Astrocyte (in vitro differentiated cells and primary cell): ENCODE measurements at places on chromosomes 2 and 18.

DNA sequence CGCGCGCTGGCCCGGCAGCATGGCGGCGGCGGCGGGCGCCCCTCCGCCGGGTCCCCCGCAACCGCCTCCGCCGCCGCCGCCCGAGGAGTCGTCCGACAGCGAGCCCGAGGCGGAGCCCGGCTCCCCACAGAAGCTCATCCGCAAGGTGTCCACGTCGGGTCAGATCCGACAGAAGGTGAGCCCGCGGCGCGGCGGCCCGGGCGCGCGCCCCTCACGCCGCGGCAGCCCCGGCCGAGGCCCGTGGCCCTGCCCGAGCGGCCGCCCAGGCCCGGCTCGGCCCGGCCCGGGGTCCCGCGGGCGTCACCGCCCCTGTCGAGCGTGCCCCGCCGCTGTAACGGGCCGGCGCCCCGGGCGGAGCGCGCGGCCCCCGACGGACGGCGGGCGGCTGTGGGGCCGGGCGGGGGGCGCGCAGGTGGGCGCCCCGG, 218 bp downstream of the DGKD start:
- DNase-seq = no peak

DNA sequence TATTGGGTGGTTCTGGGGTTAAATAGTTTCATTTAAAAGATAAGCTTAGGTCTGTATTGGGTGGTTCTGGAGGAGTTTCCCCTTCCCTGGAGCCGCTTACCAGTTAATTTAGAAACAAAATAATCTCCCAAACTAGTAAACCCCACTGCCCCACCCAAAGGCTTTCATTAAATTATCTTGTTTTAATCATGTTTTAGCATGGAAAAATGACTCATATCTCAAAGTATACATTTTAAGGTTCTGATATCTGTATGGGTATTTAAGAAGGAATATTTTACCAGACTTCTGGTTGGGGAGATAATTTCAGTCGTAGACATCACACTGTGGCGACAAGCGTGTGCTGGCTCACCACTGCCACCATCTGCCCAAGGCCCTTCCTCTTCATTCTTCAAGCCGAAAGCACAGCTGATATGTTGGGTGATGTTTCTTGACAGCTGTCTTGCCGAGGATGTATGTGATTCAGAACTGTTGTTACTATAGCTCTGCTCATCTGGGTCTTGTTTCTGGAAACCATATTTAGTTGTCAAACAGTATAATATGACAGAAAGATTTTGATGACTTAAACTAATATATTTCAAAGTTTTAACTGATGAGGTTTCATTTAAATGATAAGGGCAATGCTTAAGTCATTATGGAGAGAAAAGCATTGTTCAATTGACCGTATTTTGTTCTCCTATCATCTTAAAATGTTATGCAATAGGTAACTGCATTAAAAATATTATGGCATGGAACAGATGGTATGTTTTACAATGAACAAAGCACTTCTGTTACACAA, 5.1 kb downstream of the FIGLA start:
- peak; percentile 16 for DNase-seq

GRCh38 chr2:181104512-181105115, 124.2 kb downstream of the UBE2E3 start:
- DNase-seq = peak; percentile 41

GRCh38 chr2:151087377-151087776, 174.3 kb downstream of the RBM43 start:
- no peak for DNase-seq

GRCh38 chr2:147420517-147420916, 424.3 kb upstream of the ACVR2A start:
- DNase-seq = no peak

DNA sequence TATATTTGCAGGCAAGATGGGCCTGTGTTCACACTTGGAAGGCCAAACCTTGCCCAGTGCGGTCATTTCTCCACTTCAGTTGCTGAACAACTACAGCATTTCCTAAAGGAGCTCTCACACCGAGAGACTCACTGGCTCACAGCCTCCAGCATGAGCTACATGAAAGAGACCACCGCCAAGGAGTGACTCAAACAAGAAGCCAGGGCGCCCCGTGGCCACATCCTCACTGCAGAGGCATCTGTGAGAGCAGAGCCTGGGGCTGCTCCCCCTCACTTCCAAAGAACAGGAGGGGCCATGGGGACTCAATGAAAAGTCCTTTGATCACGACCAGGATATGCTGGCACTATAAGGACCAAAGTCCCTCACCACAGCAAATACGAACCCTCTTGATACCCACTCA, 50.0 kb downstream of the TMEM163 start:
- DNase-seq = peak; percentile 75

- DNase-seq = no peak
These were observed 102.3 kb upstream of the RFX8 start for GRCh38 chr2:101577173-101577572.

DNA sequence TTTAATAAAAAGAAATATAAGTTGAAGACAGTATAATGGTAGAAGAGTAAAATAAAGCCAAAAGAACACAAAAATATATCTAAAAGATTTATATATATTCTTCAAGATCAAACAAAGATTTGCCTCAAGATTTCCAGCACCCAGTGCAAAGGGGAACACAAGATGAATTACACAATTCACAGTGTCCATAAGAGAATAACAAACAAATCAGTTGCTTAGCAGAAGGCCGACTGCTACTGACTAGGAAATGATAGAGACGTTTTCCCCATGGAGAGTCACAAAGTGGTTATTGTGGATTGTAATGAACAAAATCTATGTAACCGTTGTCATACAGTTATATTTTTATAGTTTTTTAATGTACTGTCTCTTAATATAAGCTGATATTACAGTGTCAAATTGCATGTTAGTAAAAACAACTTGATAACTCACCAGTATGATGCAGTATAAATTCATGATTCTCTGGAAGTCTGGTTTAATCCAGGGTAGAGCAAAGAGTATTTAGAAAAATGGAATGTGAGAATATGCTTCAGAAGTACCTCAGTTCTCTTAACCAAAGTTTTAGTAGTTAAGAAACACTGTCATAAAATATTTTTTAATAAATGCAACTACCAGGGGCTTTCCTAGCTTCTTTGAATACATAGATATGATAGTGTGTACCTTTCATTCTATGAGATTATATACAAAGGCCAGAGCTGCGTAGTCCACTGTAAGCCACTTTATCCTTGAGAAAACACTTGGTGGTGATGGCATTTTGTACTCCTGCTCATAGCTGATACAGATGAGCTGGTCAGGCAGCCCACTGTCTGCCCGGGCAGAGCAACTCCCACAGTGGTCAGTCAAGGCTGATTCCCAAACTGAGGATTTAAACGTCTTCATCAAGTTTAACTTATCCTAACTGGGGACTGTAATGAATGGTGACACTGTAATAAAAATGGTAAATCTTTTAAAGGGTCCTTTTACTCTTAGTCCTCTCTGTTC, 180.5 kb upstream of the DTNA start:
- no peak for DNase-seq

- no peak for DNase-seq
These were observed 473.3 kb downstream of the SPAG16 start for GRCh38 chr2:213757525-213757924.

DNA sequence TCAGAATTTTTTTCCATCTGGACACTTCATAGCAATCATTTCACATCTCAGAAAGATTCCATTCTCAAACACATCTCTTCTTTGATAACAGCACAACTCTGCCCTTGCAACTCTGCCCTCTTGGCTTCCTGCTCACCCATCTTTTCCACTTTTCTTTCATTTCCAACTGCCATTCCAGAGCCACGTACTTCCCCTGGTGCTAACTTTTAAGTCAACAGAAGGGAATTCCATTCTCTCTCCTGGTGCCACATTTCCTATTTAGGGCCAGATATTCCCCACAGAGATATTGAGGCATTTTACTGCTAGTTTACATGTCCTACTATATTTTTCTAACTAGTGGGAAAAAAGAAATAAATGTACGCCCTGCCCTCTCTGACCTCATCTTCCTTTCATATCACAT, 590.2 kb downstream of the ARHGAP15 start:
- DNase-seq = peak; percentile 15

- DNase-seq = peak; percentile 41
These were observed 208.2 kb downstream of the SPP2 start for GRCh38 chr2:234258562-234259141.

DNA sequence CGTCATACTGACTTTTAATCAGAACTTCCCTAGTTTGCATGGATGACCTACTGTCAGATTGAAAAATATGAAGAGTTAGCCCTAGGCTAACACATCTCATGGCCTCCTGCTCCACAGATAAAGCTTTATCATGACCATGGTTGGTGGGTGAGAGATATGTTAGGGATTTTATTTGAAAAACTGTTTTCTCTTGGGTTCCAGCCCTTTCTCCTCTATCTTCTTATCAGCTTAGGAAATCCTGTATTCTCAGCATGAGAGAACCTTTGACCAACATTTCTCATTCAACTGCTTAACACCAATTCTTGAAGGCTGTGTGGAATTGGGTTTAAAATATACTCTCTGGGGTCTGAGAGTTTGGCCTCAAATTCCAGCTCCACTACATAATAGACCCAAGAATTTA, 1407.0 kb upstream of the CELF4 start:
- no peak for DNase-seq

- DNase-seq = no peak
These were observed 127.5 kb downstream of the PTGR3 start for GRCh38 chr18:75081486-75081885.

DNA sequence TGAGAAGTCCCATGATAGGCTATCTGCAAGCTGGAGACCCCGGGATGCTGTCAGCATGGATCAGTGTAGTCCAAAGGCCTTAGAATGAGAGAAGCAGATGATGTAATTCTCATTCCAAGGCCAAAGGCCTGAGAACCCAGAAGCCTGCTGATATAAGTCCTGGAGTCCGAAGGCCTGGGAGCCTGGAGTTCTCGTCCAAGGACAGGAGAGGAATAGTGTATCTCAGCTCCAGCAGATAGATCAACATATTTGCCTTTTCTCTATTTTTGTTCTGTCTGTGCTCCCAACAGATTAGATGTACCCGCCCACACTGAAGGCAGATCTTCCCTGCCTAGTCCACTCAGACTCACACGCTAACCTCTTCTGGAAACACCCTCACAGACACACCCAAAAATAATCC, 454.9 kb upstream of the CHAC2 start:
- DNase-seq = no peak

DNA sequence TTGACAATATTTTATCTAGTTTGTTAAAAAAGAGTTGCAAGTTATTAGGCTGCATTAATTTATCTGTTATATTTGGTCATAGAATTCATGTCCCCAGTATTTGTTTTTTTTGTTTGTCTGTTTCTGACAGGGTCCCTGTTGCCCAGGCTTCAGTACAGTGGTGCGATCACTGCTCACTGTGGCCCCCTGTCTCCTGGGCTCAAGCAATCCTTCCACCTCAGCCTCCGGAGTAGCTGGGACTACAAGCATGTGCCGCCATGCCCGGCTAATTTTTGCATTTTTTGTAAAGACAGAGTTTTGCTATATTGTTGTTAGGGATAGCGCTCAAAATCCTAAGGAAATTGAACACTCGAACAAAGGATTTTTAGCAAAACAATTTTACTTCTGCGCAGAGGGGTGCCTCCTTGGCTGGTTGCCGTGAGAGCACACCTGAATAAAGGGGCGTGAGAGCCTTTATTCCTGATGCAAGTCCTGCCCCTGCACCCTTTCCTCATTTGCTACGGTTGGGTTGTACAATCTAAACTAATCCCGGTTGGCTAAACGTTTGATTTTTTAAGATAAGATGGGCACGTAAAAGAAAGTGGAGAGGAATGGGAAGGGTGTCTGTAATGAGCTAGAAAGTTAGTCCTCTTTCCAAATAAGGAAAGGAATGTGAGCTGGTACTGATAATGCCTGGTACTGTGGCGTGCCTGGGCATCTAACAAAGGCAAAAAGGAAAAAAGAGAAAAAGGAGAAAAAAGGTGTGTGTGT, 65.5 kb downstream of the COMMD1 start:
- no peak for DNase-seq

DNA sequence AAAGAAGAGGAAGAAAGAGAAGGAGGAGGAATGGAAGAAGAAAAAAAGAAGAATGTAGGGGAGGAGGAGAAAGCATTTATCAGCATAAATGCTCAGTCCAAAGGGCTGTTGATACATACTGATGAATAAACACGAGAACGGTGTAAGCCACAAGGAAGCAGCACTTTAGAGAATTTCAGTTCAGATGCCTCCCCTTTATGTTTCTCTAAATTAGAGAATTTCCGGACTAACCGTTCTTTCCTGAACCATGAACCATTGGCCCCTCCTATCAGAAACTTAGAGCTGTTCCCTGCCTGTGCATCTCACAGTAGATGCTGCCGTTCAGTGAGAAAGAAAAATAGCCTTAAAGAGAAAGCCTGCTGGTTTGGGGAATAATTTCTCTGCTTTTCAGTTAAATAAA, 49.2 kb upstream of the TUBA3D start:
- DNase-seq = no peak

GRCh38 chr2:137348301-137348700, 583.0 kb downstream of the THSD7B start:
- DNase-seq = no peak

DNA sequence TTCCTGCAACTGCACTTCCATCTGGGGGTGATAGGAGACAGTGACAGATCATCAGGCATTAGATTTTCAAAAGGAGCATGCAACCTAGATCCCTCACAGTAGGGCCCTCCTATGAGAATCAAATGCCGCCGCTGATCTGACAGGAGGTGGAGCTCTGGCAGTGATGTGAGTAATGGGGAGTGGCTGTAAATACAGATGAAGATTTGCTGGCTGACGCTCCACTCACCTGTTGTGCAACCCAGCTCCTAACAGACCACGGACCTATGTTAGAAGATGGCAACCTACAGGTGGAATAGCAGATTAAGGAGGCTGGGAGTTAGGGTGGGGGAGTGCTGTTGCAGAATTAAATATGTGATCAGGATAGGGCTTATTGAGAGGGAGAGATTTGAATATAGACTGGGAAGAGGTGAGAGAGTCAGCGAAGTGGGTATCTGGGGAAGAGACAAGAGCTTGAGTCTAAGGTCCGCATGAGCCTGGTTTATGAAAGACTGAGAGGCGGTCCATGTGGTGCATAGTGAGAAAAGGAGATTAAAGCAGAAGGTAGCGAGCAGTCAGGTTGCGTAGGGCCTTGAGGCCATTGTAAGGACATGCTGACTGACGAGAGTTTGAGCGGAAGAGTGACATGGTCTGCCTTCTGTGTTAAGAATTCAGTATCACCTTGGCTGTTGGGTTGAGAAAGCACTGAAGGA, 31.3 kb upstream of the TOGARAM2 start:
- no peak for DNase-seq

- peak; percentile 14 for DNase-seq
These were observed 34.4 kb upstream of the TRAPPC8 start for GRCh38 chr18:31977270-31977872.

- no peak for DNase-seq
These were observed 103.0 kb downstream of the QPCT start for GRCh38 chr2:37447446-37447845.

- peak; percentile 25 for DNase-seq
These were observed at the start of gene TMEM237 for GRCh38 chr2:201643216-201643890. Gene TMEM237, minus strand, starts transcription at chr2:201643503. Its CDS starts 103 bp downstream, at chr2:201643400.

GRCh38 chr2:181578829-181579228, 78.1 kb downstream of the CERKL start:
- DNase-seq = no peak

- DNase-seq = no peak
These were observed 276.5 kb downstream of the NBAS start for GRCh38 chr2:15284614-15285013.

- no peak for DNase-seq
These were observed 20.5 kb upstream of the KIF3C start for GRCh38 chr2:26002632-26003310.
